ENCODE measurements at places on chromosomes 11 and 22.

GRCh38 chr11:3434976-3435375 is 56.0 kb upstream of the ZNF195 start:
- DNase-seq, result no peak

GRCh38 chr22:39123751-39124581 is 26.9 kb downstream of the APOBEC3H start:
- peak; percentile 66 for DNase-seq

- DNase-seq, result peak; percentile 59
Observed at GRCh38 chr11:8263109-8263768, 439 bp downstream of the LMO1 start.

DNA sequence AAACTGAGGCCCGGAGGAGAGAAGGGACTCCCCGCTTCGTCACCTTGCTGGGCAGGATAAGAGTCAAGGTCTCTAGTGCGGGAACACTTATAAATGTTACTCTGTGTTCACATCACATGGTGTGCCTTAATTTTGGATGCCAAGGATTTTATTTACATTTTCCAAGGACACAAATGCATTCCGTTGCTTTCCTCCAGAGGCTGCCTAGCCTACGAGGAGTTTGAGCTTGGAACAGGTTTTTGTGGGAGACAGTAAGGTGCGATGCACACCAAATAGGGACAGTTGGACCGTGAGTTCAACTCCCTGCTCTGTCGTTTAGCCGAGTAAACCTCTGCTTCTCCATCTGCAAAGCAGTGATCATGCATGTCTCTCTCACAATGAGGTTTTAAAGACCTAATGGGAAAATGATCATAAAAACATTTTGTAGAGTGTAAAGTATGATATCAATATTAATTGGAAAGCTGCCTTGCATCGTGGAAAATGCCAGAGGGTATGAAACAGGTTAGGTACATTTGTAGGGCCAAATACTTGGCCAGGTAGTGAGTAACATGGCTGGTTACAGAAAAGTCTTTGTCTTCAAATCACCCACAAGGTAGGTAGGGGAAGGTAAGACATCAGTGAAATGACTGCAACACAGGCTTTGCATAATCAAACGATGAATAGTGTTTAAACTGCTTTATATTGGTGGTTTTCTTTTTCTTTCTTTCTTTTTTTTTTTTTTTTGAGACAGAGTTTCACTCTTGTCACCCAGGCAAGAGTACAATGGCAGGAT is 61.8 kb downstream of the ST3GAL4 start:
- DNase-seq, result no peak

DNA sequence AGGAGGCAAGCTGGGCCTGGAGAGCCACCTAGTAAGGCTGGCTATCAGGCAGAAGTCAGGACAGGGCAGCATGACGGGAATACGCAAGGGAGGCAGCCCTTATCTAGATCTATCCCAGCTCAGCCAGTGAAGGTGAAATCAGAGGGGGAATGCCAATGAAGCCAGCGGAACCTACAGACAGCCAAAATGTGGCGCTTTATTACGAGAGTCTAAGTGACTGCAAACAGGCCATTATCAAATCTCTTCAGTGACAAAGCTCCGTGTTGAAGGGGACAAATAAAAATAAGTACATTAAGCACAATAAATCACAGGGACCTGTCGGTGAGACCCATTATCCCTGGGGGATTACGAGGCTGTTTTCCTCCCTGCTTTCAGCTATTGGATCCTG is 22.8 kb downstream of the LARGE1 start:
- DNase-seq, result no peak

- no peak for DNase-seq
Observed at GRCh38 chr11:78418584-78419211, 1.1 kb upstream of the GAB2 start.

DNA sequence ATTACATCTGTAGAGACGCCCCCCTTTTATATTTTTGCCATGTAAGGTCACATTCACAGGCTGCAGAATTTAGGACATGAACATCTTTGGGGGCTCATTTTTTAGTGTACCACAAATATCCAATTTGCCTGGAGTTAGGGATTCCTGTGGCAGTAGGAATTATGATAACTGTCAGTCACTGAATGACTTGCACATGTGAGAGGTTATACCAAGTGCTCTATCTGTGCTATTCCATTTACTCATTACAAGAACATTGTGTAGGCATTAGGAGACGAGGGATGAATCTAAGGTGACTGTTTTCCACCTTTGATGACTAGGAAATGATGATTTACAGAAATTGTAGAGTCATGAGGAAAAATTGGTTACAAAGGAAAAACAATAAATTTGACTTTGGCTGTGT is 79.3 kb downstream of the LIF start:
- no peak for DNase-seq

GRCh38 chr22:49464037-49464436 is 363.6 kb downstream of the BRD1 start:
- DNase-seq, result no peak

DNA sequence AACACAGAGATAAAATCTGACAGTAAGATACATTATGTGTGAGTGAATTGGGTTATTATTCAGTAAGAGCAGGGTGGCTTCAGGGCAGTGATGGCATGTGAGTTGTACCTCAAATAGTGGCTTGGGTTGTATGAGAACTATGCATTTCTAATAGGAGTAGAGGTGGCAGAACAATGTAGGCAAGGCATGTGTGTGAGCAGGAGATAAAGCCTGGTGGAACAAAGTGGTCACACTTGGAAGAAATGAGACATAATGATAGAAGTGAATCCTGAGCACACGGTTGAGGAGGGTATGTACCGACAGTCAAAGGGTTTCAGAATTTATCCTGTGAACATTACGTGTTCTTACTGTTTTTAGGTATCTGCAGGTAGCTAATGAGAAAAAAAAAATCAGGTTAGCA is 159.3 kb downstream of the CASP12 start:
- DNase-seq, result no peak

GRCh38 chr11:107307991-107308390 is 149.6 kb downstream of the CWF19L2 start:
- DNase-seq, result no peak

DNA sequence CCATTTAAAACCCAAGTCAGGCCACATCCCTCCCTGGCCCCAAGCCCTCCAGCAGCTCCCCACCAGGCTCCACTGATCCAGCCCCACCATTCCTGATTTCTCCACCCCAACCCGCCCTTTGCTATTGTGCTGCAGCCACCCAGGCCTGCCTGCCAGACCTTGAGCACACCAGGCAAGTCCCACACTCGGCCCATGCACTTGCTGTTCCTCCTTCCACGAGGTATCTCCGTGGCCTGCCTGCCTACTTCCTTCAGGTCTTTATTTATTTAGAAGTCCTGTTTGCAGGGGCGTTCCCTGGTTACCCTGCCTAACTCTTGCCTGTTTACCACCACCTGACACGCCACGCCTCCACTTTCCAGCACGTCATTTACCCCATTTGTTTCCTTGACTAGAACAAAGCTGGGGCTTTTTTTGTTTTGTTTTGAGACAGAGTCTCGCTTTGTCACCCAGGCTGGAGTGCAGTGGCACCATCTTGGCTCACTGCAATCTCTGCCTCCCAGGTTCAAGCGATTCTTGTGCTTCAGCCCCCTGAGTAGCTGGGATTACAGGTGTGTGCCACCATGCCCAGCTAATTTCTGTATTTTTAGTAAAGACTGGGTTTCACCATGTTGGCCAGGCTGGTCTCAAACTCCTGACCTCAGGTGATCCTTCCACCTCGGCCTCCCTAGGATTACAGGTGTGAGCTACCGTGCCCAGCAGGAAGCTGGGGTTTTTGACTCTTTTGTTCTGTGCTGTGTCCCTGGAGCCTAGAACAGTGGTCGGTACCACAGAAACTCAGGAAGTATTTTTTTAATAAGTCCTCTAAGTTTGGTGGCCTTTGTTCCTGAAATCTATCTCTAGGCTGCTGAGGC is 6.7 kb downstream of the CENPM start:
- DNase-seq, result no peak

DNA sequence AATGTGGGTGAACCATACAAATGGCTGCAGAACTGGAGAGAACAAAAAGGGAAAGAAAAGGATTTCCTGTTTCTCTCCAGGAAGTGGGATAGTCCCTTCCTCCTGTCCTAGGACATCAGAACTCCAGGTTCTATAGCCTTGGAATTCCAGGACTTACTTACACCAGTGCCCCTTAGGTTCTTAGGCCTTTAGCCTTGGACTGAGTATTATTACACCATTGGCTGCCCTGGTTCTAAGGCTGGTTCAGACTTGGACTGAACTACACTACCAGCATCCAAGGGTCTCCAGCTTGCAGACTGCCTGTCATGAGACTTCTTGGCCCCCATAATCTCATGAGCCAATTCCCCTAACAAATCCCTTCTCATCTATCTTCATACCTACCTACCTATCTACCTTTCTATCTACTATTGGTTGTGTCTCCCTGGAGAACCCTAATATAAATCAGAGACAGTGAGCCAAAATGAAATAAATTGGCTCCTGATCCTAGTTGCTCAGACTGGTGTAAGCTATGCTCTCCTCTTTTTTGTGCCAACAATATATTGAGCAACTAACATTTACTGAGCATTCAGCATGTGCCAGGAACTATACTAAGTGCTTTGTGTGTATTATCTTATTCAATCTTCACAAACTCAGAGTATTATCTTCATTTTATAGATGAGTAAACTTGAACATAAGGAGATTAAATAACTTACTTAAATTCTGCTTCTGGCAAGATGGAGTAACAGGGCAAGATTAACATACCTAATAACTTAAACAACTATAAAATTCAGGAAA is 303.7 kb downstream of the TTC28 start:
- DNase-seq, result no peak

DNA sequence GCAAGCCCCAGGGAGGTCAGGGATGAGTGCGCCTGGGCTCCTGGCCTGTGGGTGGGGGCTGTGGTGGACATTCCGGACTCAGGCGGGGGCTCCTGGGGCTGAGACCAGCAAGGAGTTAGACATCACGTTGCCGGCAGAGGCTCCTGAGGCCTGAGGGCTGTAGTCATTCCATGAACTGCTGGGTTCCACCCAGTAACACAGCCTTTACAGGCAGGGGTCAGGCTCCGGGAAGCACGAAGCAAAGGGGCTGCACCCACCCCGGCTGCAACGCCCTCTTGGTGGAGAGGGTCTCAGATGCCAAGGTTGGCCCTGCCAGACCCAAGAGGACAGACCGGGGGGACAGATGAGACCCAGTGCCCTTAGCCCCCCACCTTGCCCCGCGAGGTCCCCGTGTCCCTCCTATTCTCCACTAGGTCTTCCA is 9.0 kb downstream of the TNNT3 start:
- no peak for DNase-seq

DNA sequence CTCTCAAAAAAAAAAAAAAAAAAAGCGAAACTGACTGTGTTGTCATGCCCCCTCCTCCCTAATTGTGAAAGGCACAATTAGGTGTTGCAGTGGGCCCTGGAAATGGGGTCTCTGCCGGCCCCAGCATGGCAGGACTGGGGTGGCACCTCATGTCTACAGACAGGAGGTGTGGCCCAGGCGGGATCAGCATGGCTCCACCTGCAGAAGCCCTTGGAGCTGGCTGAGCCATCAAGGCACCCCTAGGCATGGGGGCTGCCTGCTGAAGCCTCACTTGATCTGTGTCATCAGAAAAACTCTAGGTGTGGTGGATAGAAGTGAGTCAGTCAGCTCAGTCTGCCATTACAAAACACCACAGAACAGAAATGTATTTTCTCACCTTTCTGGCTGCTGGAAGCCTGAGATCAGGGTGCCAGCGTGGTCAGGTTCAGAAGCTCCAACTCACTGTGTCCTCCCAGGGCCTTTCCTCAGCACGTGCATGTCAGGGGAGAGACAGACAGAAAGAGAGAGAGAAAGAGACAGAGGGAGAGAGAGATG is 10.1 kb upstream of the B4GALNT4 start:
- DNase-seq, result peak; percentile 47

GRCh38 chr11:107591378-107592230 is 657 bp downstream of the ELMOD1 start:
- no peak for DNase-seq

GRCh38 chr11:95904009-95904650 is 19.8 kb downstream of the MTMR2 start:
- DNase-seq, result no peak

DNA sequence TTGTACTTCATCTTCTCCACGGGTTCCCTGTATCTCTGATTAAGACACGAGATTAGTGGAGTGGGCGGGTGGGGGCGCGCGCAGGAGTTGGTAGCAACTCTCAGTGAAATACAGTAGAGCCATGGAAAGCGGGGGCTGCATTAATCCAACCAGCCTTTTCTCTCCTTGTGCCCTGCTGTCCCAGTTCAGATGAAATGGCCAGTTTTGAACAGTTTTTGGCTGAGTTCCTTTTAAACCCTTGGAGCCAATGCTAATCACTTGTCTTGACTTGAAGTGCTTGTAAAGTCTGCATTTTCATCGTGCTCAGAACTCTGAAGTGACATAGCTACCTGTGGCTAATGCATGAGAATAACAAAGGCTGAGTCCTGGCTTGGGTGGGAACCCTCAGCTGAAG is 734 bp upstream of the TMEM123 start:
- DNase-seq, result no peak

DNA sequence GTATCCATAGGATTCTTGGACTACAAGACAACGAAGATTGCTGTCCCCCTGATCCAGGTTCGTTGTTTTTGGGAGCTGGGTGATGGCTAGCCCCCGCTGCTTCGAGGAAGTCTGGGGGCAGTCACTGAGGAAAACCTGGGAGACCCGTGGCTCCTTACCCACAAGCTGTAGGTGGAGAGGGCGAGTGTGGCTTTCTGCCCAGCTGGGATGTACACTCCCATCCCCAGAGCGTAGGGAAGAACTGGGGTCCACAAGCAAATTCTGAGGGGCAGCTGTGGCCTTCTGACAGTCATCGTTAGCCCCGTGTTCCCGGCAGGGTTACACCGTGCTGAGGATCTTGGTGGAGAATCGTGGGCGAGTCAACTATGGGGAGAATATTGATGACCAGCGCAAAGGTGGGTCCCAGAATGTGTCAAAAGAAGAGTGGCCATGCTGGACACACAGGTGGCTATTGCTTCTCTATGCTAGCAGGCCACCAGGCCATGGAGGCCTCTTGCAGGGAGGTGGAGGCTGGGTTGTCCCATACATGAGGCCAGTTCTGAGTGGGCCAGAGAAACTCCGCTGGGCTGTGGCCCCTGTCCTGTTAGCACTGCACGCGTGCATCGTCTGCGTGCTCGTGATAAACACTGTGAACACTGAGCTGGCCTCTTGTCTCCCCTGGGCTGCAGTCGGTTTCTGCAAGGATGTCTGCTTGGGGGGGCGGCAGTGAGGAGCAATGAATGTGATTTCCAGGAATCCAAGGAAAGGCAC is 39.8 kb downstream of the GLB1L2 start:
- DNase-seq, result peak; percentile 60

- DNase-seq, result peak; percentile 59
Observed at GRCh38 chr11:66727282-66728037, 1.6 kb downstream of the SPTBN2 start.

DNA sequence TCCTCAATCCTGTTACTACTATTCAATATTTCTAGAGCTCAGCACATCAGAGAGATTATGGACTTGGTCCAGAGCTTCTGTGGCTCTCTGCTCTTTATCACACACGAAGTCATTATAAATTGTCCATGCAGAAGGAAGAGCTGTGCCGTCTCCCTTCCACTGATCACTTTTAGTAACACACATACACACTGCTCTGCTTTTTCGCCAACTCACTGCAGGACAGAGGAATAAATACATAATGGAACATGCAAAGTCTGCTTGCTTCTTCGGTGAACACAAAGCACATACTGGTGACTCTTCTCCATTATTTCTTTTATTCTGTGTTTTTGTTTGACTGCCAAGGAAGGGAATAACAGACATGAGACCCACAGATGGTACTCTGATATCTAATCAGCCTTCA is 1000.0 kb upstream of the TENM4 start:
- no peak for DNase-seq

- no peak for DNase-seq
Observed at GRCh38 chr11:123696183-123696582, 41.8 kb upstream of the SCN3B start.

Measured in sigmoid colon (tissue), 7 donors.